B cell (primary cell): ENCODE measurements at places on chromosomes 2 and 18.

- DNase-seq = no peak
Observed at GRCh38 chr2:64344999-64345576, 108.9 kb upstream of the LGALSL start.

DNA sequence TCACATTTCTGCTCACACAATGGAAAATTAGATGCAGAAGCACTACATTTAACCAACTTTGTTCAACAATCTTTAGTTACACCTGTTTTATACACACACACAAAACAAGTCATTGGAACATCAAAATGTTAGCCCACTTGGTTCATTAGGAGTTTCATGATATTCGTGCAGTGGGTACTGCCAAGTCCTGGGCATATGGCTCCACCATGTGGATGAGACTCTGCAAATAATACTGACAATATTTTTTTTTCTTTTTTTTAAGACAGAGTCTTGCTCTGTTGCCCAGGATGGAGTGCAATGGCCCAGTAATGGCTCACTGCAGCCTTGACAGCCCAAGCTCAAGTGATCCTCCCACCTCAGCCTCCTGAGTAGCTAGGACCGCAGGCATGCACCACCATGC is 34.5 kb upstream of the GRB14 start:
- DNase-seq = no peak

- DNase-seq = no peak
Observed at GRCh38 chr18:41660654-41661053, 294.4 kb upstream of the PIK3C3 start.

DNA sequence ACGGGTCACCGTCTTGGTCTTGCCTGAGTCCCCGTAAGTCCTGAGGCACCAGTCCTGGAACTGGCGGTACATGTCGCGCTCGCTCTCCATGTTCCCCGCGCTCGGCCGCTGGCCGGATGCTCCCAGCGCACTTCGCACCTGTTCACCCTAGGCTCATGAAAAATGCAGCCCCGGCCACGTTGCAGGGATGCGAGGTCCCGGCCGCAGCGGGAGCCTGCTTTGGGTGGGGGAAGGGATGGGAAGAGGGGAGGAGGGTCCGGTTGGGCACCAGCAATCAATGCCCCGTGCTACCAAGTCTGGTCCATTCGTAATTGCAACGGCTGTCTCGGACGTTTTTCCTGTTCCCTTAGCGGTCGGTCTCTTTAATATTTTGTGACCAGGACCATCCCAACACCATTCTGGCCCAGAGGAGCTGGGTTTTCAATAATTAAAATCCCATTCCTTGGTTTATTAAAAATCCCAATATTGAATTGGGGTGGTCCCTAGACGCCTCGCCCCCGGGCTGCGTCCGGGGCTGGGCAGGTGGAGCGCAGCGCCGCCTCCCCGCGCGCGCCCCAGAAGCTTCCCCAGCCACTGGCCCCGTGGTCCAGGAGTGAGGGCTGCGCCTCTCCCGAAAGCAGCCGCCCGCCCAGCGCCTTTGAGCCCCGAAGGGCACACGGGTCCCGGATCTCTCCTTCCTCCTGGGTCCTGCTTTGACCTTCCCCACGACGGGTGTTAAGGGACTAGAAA is 1.4 kb downstream of the NOL4 start:
- DNase-seq = no peak

- DNase-seq = no peak
Observed at GRCh38 chr18:10128921-10129501, 215.2 kb downstream of the VAPA start.

DNA sequence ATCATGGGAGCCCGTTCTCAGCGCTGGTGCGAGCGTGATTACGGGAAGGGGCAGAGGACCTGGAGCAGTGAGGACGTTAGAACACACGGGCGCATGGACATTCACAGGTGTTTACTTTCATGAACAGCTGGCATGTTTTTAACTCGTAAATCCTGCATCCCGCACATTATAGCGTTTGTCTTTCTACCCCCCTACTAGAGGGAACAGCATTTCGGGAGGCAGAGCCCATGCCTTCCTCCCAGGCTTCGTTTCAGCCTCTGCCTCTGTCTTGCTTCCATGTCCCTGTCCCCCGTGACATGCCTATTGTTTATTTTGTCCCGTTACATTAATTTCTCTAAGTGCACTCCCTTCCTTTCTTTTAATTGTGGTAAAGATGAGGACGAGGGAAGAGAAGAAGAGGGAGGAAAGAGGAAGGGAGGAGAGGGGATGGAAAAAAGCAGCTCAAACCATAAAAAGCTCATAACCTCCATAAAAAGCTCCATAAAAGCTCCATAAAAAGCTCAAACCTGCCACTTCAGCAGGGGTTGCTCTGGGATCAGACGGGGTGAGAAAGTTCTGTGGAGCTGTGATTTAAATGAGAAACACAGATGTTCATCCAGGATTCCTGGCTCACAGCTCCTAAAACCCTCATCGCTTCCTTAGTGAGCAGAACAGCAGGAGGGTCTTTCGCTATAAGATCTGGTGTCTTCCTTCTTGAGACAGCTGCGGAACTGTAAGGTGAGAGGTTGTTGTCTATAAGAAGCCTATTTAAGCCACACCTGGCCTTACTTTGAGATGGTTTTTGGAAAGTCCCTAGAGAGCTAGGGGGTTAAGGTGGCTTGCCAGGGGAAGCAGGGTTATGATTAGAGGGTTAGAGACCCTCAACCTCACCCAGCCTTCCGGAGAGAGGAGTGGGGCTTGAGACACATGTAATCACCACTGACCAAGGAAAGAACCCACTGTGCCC is 66.6 kb upstream of the SNTG2 start:
- no peak for DNase-seq

GRCh38 chr2:138432971-138433370 is 68.6 kb upstream of the SPOPL start:
- no peak for DNase-seq

DNA sequence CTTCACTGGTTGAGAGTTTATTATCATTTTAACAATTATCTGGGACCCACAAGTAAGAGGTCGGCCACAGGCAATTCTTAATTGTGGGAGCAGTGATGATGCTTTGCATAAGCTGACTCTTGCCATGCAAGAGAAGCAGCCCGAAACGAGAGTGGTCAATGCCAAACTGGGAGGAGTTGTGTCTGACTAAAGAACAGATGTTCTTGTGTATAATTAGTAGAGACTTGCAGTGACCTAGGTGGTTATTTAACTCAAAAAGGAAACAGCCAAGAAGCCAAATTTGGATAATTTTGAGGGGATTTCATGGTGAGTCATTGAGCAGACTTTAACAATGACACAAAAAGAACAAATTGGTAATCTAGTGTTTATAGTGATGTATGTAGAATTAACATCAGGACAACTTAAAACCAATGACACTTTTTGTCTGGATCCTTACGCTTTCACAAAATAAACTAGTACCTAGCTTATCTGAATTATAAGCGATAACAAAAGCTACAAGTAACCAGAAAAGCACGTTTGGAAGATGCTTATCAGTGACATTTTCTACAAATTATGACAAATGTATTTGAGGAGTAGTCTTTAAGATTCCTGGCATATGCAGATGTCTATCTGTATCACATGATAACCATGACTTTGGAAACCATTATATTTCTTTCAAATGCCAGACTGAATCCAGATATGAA is 184.7 kb upstream of the DLGAP1 start:
- DNase-seq = no peak

DNA sequence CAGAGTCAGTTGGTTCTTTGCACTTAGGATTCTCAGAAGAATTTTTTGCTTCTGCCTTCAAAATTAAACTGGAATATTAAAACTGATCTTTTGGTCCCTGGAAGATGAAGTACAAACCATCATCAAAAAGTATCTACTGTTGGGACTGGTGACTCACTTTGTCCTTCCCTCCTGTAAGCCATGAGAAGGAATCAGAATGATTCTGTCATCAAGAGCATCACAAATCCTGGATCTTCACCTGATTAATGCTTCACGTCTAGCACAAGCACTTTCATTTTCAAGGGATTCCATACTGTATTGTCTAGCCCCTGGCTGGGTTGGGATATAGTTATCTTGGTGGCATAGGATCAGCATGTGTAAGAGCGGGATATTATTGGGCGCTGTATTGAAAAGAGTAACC is 69.3 kb upstream of the CYP1B1 start:
- no peak for DNase-seq

- DNase-seq = no peak
Observed at GRCh38 chr2:208350610-208351009, 56.0 kb upstream of the PTH2R start.

DNA sequence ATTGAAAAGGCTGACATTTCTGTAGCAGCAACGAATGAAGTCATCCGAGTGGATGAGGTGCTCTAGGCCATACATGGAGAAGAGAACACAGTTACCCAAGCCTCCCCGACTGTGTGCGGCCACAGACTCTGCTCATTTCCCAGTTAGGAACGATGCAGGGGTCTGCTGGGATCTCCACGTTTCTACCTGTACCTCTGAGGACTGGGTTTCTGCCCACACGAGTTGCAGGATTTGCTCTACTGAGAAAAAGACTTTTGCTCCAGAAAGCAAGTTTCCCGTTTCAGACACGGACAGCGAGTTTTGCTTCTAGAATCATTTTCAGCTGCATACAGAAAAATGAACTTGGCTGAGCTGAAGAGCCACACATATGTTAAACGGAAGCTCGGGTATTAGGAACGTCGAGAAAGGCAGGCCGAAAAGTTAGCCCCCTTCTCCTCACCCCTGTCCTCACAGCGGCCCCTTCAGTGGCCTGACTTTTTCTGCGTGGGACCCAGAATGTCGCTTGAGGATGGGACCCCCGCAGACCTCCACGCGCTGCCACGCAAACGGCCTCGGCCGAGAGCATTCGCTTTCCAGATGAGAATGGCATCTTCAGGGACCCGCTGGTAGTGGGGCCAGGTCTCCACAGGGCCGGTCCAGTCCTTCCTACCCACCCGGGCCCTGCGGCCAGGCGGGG is 582 bp upstream of the RAB31 start:
- DNase-seq = peak; percentile 57

- no peak for DNase-seq
Observed at GRCh38 chr2:129276978-129277584, 702.4 kb upstream of the RAB6C start.

- peak; percentile 66 for DNase-seq
Observed at GRCh38 chr2:230660294-230661060, 52.2 kb upstream of the CAB39 start.

DNA sequence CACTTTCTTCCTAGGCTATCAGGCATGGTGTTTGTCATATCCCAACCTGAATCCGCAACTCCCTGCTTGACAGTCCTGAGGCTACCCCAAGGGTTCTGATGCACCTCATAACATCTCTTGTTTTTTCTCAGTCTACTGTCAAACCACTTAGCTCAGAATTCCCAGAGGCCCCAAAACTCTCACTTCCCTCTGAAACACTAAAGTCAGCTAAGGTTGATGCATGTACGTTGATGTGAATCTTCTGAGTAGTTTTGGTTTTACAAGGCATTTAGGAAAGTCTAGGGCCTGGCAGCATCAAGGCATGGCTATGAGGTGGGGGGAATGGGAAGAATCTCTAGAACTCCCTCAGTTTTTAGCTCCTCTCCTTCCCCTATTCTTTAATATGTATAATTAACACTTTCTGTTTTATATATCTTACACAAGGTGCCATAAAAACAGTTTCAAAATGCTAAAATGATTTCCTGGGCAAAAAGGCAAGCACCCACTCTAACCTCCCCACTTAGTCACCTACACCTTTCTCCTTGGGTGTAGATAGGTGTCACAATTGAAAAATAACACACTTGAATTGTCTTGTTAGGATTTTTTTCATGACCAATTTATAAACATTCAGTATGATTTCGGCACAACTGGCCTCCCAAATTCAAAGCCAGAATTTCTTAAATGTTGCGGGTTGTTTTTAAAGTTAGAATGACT is 71.4 kb upstream of the TANK start:
- DNase-seq = peak; percentile 72

GRCh38 chr2:98445683-98446581 is 1.3 kb downstream of the INPP4A start:
- peak; percentile 31 for DNase-seq

DNA sequence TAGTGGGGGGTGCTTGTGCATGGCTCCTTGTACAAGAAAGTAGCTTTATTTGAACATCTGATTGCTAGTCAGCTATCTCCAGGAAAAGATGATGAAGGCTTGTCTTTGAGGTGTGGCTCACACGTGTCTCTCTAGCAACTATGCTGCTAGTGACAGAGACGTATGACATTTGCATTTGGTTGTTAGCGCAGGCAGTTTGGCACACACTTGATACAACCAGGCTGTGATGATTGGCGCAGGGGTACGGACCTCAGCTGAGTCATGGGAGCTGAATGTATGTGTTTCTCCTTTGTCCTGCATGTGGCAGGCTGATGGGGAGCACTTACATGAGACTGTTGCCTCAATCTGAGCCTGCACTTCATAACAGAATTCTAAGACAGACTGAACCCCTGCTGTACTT is 29.6 kb downstream of the PTCD3 start:
- DNase-seq = no peak

GRCh38 chr18:34857320-34857719 is 147.2 kb downstream of the DTNA start:
- DNase-seq = no peak

DNA sequence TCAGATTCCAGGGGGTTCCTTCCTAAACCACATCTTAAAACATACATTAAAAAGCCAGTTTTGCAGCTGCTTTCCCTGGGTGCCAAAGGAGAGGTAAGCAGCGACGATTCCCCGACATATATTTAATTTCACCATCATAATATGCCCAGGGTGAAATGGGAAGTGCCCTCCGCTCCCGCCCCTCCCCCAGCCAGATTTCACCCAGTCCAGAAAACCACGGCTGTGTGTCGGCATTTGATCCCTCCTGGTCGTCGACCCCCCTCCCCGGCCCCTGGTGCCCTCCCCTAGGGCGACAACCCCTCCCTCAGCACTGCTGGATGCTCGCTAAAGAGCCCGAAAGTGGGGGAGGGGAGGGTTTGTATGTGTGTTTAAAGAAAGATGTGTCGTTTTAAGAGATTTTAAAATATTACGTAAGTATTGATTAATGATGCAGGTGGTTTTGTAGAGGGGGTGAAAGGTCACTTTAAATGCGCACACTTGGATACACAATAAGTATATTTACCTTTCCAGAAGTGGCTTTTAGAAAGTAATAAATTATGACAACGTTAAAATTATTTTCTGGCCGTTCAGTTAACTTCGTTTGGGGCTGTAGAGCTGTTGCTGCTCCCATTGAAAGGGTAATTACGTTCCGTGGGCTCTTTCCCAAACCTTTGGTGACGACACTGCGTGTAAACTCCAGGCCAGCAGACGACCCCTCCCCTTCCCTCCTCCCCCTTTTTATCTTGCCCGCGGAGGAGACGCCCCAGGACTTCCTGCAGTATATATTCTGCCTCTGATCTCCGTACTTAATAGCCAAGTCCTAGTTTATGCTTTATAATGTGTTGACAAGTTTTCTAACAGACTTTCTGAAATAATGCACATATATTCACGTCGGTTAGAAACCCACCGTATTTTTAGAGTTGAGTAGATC is 3.4 kb upstream of the BCL11A start:
- DNase-seq = peak; percentile 64

- no peak for DNase-seq
Observed at GRCh38 chr2:150480971-150481830, 6.3 kb downstream of the RND3 start.

- no peak for DNase-seq
Observed at GRCh38 chr2:52886556-52886955, 881.0 kb upstream of the CHAC2 start.

GRCh38 chr2:55296393-55296792 is 27.4 kb upstream of the MTIF2 start:
- DNase-seq = no peak
